ENCODE measurements at places on chromosomes 4 and X.

- no peak for DNase-seq
These were observed 121.8 kb upstream of the FAM241A start for GRCh38 chr4:112023402-112023950.

DNA sequence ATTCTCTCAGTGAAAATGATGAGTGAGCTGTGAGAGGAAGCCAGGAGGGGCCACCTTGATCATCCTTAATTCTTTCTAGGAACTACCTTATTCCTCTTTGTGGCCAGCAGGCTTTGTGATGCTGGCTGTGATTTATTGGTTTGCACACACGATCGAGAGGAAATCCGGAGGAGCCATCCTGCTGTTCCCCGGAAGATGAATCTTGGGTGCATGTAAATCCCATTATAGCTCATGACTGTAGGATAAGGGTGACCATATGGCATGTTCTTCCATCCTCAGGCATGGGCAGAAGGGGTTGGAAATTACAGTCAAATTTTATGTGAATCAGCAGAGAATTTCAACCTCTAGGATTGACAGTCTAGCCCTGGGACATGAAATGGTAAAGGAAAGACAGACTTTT is 254.5 kb downstream of the UNC5C start:
- no peak for DNase-seq

- DNase-seq: no peak
These were observed 88.6 kb upstream of the PRPS2 start for GRCh38 chrX:12702509-12703091.

DNA sequence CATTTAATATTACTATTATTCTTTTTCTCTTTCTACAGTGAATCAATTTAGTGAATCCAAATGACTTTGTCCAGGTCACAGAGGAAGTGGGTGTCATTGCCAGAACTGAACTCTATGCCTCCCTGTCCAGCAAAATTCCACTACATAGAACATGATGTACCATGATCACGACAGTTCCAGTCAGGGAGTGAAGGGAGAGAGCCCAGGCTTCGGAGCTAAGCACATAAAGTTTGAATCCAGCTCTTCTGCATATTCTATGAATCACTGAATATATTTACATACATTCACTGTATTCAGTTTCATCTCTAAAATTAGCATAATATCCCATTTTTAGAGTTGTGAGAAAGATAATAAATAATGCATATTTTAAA is 17.4 kb downstream of the ARHGEF38 start:
- DNase-seq: no peak

DNA sequence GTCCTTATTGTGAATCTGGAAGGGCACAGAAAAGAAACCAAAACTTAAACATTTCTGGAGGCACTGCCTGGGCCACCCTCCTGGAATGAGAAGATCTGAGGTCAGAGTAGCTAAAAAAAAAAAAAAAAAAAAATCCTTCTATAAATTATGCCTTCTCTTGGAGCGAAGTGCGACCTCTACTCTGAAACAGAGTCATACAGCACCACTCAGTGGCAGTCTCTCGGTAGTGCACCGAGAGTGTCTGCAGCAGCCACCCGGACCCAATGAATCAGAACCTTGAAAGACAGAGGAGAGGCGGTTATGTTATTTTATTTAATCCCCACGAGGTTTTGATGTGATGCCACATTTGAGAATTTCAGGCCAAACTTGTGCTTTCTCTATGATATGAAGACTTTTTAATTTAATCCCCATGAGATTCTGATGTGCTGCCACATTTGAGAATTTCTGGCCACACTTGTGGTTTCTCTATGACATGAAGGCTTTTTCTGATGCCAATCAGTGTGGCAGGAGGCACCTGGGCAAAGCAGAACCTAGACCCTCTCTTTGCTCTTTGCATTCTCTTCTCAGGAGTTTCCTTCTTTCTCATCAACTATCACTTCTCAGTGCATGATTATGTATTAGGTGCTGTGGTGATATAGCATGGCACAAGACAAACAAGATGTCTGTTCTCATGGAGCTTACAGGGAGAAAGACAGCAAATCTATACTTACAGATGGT is 5.6 kb upstream of the CT47C1 start:
- peak; percentile 14 for DNase-seq

DNA sequence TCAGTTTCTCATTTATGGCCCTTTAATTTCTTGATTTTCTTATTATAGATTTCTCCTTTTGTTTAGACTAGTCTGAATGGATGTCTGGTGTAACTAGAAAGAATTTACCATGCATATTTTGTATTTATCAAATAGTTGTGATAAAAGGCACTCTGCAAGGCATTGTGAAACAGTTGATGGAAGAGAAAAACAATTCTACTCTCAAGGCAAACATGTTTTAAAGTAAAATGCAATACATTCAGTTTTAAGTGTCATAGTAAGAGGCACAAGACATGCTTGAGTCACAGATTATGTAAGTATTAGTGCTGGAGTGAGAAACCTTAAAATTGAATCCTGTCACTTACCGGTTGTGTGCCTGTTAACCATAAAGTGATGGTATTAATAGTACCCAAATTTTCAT is 283.3 kb upstream of the DKK2 start:
- no peak for DNase-seq

GRCh38 chr4:8255698-8256441 is 13.7 kb upstream of the HTRA3 start:
- DNase-seq: no peak

DNA sequence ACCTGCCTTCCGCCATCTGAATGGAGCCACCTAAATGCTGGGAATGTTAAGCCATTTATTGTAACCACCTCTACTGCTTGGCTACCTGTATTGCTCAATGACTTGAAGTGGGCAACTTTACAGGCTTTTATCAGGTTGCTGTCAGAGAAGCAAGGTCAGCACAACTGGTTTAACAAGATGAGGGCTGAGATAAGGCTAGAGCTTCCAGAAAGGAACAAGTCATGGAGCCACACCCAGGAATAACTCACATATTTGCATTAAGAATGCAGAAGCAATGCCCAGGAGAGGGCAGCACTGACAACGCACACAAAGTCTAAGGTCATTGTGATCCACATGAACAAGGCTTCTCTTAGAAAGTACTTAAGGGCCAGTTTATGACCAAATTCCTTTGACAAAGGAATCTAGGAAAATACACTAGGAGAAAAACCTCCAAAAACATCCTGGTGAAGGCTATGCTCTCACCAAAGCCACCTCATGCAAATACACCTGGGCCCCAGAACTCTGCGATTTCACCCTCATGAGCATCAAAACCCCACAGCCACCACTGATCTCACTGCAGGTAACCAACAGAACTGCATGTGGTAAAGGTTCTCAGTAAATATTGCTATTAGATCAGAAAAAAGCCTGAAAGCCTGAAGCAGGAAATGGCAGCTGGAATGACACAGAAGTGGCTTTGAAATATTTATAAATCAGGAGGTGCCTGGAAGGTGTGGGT is 15.0 kb upstream of the STS start:
- no peak for DNase-seq

- no peak for DNase-seq
These were observed 3.3 kb upstream of the CAMK2D start for GRCh38 chr4:113764720-113765264.

GRCh38 chr4:2285613-2286381 is 23.9 kb upstream of the MXD4 start:
- no peak for DNase-seq

GRCh38 chrX:70508296-70508911 is 63.8 kb downstream of the DLG3 start:
- no peak for DNase-seq

GRCh38 chr4:89579771-89580170 is 257.2 kb downstream of the SNCA start:
- no peak for DNase-seq

- no peak for DNase-seq
These were observed 474.4 kb downstream of the C4orf33 start for GRCh38 chr4:129570326-129570725.

DNA sequence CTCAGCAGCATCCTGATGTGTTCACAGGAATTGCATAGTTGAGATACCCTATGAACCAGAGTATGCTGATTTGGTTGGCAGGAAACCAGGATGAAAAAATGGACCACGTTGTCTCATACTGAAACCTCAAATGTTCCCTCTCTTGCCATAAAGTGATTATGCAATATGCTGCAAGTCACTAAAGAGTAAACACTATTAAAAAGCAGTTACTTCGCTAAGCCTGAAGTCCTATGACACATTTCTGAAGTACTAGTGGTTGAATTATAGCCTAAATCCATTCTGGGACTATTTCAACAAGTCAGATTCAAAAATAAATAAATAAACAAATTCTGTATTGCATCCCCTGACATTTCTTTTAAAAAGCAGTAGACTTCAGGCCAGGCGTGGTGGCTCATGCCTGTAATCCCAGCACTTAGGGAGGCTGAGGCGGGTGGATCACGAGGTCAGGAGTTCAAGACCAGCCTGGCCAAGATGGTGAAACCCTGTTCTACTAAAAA is 106.0 kb upstream of the NAP1L5 start:
- DNase-seq: no peak

- DNase-seq: no peak
These were observed 20.9 kb downstream of the KLB start for GRCh38 chr4:39427520-39428114.

DNA sequence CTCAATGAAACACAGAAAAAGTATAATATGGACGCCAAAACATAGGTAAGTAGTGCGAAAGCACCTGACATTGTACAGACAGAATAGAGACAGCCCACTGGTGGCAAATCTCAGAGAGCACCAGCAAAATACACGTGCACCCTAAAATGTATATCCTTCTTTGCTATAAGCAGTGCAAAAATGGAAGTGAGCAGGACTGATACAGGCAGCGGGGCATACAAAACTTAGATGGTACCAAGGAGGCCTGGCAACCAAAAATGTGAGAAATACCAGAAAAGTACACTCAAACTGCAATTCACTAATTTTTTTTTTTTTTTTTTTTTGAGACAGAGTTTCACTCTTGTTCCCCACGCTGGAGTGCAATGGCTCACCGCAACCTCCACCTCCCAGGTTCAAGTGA is 63.9 kb downstream of the EIF4E start:
- DNase-seq: no peak

- DNase-seq: no peak
These were observed 49.4 kb downstream of the ARHGEF6 start for GRCh38 chrX:136731207-136731782.

DNA sequence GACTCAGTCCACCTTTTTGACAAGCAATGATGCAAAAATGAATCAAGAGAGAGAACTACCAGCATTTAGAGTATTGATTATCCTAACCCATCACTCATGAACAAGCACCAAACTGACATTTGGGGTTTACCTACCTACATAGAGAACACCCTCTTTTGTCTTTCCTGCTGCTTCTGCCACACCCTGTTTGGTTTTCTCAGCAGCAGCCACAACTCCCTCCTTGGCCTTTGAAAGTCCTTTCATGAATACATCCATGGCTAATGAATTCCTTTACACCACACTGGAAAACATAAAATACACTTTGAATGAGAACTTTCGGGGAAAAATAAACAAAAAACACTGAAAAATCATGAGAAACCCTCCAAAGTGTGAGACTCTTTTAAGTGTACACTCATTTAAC is 1.5 kb downstream of the SNCA start:
- no peak for DNase-seq

DNA sequence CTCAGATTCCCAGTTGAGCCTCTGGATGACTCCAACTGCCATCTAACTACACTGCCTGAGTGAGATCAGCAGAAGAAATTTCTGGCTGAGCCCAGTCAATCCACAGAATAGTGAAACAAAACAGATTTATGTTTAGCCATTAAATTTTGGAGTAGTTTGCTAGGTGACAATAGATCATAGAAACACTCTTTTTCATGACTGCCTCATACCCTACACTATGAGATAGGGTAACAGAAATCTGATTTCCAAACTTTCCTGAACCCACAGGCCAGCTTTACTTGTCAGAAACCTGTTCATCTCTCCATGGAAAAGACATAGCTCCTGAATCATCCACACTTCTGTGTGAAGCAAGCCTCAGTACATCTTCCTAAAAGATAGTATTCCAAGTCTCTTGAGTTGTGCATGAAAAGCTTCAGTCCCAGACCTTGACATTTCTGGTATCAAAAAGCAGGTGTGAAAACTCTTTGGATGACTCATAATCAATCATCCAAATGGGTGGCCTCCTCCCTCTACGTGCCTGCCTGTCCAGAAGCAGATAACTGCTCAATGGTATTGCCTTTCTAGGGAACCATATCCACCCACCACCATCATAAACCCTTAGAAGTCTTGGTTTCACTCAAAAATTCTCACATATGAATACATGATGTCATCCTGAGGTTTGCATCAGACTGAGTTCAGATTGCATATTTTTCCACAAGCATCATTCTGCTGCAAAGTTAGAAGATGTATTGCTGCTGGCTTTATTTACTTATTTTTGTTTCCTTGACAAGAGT is 47.5 kb upstream of the RAP2C start:
- DNase-seq: no peak

DNA sequence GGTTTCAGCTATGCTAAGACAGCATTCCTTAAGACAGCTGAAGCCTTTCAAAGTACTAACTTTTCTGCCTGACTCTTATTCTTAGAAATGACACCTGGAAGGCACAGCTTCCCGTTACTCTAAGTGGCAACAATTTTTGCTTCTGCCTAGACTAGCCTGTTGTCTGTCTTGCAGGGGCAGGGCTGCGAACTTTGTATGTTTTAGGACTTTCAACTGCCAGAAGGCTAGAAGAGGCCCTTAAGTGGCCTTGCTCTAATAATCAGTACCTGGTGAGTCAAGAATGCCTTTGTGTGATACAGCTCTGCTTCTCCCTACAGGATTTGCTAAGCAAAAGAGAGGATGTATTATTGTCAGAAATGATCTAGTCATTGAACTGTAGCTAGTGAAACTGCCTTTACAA is 30.0 kb upstream of the TFDP3 start:
- DNase-seq: no peak

DNA sequence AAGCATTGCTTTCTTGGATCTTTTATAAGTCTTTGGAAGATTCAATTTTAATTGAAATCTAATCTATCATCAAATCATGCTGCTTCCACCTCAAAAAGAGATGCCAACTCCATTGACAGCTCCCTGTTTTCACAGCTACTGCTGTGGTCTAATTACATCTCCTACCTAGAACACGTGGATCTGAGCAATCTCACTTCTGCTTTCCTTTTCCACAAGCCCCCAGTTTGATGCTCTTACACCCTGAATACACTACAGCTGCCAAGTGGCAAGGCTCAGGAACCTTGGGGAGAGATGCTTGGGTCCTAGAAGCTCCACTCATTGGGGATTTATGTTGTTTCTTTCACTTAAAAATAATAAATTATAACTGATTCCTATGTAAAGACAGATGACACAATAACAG is 172.0 kb downstream of the CFAP299 start:
- DNase-seq: no peak
